ENCODE measurements at places on chromosomes 6 and 20. TPM values are rescaled to one million over a fixed set of nuclear protein-coding genes. Genes with fewer than 3 reads are reported as not detected.

DNA sequence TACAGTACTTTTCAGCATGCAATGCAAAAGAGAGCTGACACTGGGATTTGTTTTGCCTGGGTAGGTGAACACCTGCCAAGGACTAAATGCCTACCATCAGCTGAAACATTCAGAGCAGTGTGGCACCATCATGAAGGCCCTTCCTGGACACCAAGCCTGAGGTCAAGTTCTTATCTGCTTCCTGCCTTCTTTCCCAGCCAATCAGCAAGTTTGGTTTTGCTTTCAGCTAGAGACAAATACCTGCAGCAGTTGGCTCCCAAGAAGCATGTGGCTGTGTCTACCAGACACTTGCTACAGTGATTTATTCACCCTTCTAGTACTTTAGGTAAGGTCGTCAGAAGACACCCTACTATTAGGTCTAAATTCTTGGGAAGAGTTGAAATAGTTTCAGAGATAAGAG, 112.8 kb downstream of the TBX18 start:
- DNase-seq = no peak

- no peak for DNase-seq
Observed at GRCh38 chr6:20234136-20234535, 21.9 kb upstream of the MBOAT1 start.

GRCh38 chr6:137866200-137866913, 702 bp upstream of the TNFAIP3 start:
- DNase-seq = peak; percentile 53

DNA sequence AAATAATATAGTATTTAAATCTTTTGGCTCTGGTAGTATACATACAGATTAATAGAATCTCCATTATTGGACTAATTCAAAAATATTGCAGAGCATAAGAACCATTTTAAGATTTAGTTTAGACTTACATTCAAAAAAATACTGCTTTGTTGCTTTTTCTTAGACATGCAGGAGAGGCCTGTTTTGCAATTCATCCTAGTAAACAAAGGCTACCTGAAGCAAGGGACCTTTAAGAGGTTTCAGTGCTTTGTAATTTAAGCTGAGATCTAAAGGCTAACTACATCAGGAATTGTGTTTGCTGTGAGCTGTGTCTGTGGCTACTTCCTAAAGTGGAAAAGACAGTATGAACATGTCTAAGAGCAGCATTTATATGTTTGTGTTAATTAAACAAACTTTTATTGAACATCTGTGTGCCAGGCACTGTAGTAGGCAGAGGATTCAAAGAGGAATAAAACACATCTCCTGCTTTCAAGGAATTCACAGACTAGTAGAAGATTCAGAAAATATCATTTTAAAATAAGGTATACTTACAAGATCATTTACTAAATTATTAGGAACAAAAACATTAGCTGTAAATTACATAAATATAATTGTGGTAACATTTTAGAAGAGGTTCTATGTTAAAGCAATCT, 29.1 kb upstream of the CALHM6 start:
- DNase-seq = no peak

DNA sequence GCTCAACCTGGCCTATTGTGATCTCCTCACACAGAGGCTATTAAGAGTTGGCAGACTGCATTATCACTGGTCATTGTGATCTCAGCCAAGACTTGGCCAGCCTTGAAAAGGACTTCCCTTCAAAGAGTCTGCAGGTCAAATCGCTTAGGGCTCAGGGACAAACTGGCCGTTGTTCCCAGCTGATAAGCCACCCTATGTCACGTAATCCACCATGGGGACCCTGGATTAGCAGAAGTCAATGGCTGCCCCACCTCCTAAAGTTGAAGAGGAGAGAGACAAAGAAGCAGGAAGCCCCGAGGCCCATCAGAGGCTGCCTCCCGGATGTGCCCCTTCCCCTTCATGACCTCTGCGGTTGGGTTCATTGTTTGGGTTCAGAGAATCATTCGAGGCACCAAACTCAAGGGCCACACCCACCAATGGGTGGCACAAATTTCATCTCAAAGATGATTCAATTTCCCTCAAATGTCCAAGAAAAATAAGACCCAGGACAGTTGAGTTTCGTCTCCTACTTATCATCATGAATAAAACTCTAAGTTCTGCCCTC, 56.6 kb downstream of the BPIFB1 start:
- no peak for DNase-seq

DNA sequence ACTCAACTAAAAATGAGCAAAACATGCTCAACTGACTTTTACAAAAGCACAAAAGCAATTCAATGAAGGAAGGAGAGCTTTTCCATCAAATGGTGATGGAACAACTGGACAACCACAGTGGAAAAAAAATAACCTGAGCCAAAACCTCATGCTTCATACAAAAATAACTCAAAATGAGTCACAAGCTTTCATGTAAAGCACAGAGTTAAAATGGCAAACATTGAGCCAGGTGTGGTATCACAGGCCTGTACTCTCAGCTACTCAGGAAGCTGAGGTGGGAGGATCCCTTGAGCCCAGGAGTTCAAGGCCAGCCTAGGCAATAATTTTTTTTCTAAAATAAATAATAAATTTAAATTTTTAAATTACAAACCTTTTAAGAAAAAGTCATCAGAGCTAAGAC, 18.4 kb upstream of the HLA-G start:
- peak; percentile 20 for DNase-seq

GRCh38 chr6:64872633-64873032, 834.4 kb downstream of the EYS start:
- no peak for DNase-seq

DNA sequence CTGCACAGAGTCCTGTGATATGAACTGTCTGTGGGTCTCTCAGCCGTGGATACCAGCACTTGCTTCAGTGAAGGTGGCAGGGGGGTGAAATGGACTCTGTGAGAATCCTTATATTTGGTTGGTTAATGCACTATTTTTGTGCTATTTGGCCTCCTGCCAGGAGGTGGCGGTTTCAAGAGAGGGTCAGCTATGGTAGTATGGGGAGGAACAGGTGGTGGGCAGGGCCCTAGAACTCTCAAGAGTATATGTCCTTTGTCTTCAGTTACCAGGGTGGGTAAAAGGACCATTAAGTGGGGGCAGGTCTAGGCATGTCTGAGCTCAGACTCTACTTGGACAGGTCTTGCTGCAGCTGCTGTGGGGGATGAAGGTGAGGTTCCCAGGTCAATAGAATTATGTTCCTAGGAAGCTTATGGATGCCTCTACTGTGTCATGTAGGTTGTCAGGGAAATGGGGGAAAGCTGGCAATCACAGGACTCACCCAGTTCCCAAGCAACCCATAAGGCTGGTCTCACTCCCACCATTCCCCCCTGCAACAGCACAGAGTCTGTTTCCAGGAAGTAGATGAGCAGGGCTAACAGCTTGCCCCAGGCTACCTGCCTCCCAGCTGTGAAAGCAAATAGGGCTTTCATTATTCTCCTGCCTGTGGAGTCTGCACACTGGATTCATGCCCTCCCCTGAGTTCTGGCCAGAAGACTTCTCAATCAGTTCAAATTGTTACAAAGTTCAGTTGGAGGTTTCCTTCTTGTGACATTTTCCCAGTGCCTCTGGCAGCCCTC, 56.8 kb upstream of the PHIP start:
- DNase-seq = no peak

DNA sequence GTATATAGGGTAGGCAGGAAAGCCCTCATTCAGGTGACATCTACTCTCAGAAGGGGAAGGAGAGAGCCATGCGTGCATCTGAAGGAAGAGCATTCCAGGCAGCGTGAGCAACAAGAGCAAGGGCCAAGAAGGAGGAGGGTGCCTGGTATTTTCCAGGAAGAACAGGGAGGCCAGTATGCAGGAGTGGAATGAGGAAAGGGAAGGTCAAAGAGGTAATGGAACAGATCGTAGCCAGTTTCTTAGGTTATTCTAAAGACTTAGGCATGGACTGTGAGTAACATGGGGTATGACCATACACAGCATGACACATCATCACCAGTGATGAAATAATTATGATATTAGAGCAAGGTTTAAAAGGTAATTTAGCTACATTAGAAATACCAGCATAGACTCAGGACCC, 24.1 kb downstream of the ALDH8A1 start:
- no peak for DNase-seq

DNA sequence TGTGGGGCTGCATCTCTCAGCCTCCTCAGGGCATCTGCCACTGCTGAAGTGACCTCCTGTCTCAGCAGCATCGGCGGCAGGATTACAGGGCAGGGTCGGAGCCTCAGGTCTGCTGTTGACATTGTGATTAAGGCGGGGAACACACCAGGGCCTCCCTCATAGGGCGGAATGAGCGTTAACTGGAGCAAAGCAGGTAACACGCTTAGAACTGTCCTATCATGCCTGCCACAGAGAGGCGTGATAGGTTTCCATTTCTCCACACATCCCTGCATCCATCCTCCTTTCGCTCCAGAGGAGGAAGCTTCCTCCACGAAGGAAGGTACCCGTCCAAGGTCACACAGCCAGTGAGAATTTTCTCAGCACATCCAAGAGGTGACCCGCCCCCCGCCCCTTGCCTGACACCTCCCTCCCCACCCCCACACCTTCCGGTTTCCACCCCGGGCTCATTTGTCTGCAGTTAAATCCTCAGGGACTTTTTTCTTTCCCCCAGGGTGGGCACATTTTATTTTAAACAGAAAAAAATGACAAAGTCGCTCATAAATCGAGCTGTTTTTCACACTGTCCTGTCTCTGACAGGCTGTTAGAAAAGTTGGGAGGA, 200.8 kb downstream of the TFAP2C start:
- no peak for DNase-seq

DNA sequence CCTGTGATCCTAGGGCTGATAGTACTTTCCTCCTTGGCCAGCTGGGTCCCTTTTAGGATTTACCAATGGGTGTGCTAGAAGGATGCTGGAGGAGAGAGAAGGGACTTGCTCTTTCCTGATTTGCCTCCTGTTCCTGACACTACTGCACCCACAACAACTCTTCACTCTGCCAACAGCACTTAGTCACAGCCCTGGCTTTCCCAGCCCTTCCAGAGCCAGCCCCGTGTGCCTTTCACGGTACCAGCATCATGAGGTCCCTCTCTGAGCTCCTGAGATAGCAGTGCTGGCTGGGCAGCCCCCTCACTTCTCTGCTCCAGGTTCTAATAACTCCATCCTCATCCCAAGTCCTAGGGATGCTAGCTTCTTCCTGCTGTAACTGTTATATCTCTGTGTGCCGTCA, 80.9 kb downstream of the DNAH8 start:
- no peak for DNase-seq

DNA sequence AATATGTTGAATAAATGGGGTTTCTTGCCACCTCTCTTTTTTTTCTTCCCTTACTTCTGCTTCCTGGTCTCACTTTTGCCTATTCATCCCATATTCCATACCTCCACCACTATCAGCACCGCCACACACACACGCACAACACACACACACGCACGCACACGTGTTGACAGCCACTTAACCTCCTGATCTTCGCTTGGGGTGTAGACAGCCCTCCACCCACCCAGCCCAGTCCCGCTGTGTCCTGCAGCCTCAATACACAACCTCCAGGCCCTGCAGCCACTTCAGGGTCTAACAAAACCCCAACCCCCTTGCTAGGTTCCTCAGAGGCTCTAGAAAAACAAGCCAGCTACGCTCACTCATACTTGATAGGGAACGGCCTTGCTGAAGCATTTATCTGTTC, 72.3 kb downstream of the LINC00237 start:
- no peak for DNase-seq

GRCh38 chr20:2357114-2357513, 23.6 kb upstream of the TGM6 start:
- no peak for DNase-seq

DNA sequence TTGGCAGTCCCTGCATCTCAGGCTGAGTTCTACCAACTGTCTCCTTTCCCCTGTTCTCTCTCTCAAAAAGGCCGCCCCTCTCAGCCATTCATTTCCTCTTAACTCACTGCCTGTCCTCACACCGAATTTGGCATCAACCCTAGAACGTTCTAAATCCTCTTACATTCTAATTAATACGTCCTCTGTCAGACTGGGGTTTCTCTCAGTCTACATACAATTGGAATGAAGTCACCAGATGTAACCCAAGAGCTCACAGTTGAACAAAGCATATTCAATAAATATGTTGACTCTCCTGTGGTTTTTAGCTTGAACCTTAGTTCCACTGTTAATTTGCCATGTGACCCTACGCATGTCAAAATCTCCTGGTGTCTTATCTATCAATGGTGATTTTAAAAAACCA, 269.6 kb downstream of the CLIC5 start:
- DNase-seq = peak; percentile 57

- DNase-seq = no peak
Observed at GRCh38 chr6:146890172-146890571, 291.4 kb downstream of the ADGB start.

- DNase-seq = no peak
Observed at GRCh38 chr20:11686820-11687543, 230.7 kb upstream of the BTBD3 start.

DNA sequence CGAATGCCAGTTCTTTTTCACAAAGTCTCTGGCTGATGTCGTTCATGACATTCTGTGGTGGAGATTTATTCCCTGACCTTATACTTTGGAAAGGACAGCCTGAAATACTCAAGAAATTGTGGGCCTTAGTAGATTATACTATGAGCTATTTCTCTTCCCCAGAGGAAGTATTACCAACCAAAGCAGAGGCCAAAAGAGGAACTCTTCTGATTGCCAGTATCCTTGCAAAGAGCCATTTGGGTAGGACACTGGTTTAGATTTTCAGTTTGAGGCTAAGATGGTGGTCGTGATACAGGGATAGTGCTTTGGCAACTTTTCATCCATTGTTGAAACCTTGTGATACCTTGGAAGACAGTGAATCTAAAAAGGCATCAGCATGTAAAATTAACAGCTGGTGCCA, 327.3 kb downstream of the HACE1 start:
- DNase-seq = no peak

- no peak for DNase-seq
Observed at GRCh38 chr20:25339608-25340007, 51.0 kb downstream of the ABHD12 start.

DNA sequence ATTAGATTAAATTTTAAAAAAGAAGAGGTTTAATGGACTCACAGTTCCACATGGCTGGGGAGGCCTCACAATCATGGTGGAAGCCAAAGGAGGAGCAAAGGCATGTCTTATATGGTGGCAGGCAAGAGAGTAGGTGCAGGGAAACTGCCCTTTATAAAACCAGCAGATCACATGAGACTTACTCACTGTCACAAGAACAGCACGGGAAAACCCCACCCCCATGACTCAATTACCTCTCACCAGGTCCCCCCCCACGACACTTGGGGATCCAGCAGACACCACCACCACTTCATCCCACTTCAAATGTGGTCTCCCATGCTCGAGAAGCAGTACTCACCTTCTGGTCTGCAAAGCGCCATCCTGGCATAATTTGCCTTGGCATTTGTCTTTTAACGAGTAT, 24.6 kb downstream of the MTFR2 start:
- peak; percentile 47 for DNase-seq

SUN5 gene
- not detected for total RNA-seq

ADGB gene
- not detected for total RNA-seq

BPIFA1 gene
- not detected for total RNA-seq

CD109 gene
- 67.4 TPM for total RNA-seq

PRL gene
- total RNA-seq = not detected

FAM162B gene
- not detected for total RNA-seq

KLC4 gene
- 9.4 TPM for total RNA-seq

GATA5 gene
- not detected for total RNA-seq

ANKRD66 gene
- not detected for total RNA-seq

MEP1A gene
- not detected for total RNA-seq

HMGN3 gene
- 143 TPM for total RNA-seq

RAMACL gene
- 0.24 TPM for total RNA-seq
